Lower leg skin (tissue), 4 donors: ENCODE measurements at places on chromosomes 6 and 20.
A peak's percentile ranks its signal among the peaks of the same experiment; 100 is the strongest.

DNA sequence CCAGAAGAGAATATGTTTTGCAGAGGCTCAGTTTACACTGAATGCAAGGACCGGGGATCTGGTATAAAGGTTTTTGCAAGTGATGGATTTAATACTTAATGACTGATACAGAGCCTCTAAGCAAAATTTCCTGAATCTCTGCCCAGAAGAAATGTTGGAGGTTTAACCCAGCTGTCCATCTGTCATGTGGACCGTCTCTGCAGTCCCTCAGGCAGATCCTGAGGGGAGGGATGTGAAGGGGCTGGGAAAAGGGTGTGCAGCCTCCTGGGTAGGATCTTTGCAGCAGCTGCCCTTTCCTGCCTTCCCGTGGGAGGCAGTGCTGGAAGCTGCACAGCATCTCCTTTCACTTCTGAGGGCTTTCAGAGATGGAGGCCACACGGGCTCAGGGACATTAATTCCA, 207.0 kb downstream of the SLC24A3 start:
- no peak for DNase-seq

GRCh38 chr6:112179631-112180030, 74.7 kb downstream of the LAMA4 start:
- DNase-seq, result no peak

DNA sequence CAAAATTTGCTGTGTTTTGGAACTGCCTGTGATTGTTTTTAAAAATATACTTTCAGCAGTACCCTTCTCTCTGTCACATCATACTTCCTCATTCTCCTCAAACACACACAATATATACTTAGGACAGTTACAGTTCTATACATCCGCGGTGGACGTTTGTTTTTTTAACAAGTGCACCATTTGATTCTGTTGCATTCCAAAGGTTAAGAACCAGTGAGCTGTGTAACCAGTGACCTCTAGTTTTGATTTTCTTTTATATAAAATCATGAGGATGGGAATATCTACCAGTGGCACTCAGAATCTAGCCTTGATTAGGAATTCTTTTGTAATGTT, 152.8 kb downstream of the CARMIL1 start:
- DNase-seq, result no peak

GRCh38 chr20:39861381-39861780, 827.7 kb downstream of the MAFB start:
- no peak for DNase-seq

DNA sequence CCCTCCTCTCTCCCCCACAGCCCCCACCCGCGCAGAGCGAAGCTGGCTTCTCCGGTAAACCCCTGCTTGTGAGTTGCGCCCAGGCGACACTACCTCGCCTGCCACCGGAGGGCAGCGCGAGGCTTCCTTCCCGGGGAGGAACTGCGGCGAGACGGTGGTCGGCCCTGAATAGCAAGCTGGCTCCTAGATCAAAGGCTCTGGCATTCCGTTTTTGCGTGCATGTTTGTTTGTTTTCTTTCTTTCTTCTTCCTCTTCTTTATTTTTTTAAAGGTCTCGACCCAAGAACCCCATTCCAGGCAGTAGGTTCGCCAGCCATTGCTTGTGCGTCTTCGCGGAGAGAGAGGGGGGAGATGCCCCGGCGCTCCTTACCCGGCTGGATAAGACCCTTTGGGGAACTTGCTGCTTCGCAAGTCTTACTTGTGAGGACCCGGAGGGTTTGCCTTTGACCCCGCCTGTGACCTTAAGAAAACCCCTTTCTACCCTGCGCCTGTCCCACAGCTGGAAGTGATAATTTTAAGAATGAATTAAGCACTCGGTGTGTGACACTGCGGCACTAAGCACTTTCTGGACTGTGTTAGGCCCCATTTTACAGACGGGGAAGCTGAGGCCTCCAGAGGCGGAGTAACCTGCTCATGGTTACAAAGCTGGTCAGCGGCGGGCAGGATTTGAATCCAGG, 92.7 kb upstream of the SIRPA start:
- peak; percentile 92 for DNase-seq

- DNase-seq, result no peak
These were observed 157.4 kb downstream of the PKHD1 start for GRCh38 chr6:51929934-51930574.

GRCh38 chr6:138996524-138996923, 8.5 kb upstream of the REPS1 start:
- DNase-seq, result no peak

- no peak for DNase-seq
These were observed 356.3 kb upstream of the HSF2 start for GRCh38 chr6:122042960-122043735.

- DNase-seq, result no peak
These were observed 88.9 kb downstream of the ARMC2 start for GRCh38 chr6:108937170-108937569.

GRCh38 chr6:67231092-67231491, 1404.0 kb upstream of the ADGRB3 start:
- no peak for DNase-seq

- DNase-seq, result peak; percentile 83
These were observed 750 bp downstream of the MAP7 start for GRCh38 chr6:136549300-136550044.

DNA sequence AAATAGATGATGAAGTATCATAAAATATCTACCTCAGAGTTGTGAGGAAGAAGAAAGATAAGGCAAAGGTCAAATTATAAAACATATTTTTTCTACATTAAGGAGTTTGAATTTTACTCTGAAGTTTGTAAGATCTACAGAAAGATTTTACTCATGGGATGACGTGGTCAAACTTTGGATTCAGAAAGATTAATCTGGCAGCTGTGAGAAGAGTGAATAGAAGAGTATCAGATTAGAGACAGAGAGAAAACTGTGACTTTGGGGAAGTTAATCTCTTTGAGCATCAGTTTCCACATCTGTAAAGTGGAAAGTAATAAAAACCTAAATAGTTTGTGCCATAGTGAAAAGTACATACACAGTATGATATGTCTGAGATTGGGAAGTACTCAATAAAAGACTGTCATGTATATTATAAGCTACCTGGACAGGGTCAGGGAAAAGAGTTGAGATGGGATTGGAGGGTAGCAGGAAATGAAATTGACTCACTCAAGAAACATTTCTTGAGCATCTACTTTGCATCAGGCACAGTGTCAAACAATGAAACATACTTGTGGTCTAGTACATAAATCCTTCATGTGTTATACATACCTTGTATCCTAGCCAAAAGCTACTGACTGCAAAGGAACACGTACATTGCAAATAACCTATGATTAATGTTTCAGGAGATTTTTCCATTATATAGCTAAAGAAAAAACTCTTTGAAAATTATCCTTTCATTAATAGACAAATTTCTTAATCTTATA, 222.1 kb downstream of the TMEM200A start:
- no peak for DNase-seq

DNA sequence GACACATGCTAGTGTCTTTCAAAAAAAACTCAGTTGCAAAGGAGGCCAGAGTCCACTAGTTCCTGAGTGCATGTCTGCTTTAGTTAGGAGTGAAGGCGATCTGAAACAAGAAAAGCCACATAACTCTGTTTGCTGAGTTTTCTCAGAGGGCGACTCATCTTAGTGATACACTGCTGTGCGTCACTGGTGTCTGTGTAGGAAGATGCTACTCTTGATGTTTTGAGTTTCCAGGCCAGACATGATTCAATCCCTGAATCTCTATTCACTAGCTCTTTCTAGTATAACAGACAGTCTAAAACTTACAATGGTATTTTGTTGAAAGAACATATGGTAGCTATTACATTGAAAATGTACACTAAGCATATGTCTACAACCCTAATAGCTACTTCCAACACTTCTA, 60.9 kb downstream of the GFRAL start:
- no peak for DNase-seq

- no peak for DNase-seq
These were observed 56.6 kb upstream of the TBC1D7 start for GRCh38 chr6:13384966-13385365.

DNA sequence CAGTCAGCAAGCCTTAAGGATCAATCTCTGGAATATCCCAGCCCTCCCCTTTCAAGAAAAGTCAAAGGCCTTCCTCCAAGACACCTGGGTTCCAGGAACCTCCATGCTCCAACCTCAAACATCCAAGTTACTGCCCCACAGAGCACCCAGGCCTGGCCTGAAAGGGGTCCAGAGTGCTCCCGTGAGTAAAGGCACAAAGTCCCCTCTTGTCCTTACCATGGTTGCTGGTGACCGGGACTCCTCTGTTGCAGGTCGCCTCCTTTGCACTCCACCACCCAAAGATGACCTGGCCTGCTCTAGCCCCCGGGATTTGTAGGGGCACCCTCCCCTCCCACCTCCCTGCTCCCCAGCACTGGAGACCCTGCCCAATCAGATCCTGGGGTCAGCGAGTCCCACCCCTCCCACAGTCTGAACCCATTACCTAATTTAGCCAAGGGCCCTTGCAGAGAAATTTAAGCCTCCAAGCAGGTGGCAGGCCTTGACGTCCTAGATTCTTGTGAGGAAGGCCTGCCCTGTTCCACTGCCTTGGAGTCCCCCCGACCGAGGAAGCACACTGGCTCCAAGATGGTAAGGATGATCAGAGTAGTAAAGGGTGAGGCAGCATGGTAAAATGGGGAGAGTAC, at the start of gene TNNC2:
TNNC2 (minus strand) TSS at position 283 of the 623 bp plus-strand sequence; CDS start at position 219, 64 bp downstream.
- DNase-seq, result no peak

DNA sequence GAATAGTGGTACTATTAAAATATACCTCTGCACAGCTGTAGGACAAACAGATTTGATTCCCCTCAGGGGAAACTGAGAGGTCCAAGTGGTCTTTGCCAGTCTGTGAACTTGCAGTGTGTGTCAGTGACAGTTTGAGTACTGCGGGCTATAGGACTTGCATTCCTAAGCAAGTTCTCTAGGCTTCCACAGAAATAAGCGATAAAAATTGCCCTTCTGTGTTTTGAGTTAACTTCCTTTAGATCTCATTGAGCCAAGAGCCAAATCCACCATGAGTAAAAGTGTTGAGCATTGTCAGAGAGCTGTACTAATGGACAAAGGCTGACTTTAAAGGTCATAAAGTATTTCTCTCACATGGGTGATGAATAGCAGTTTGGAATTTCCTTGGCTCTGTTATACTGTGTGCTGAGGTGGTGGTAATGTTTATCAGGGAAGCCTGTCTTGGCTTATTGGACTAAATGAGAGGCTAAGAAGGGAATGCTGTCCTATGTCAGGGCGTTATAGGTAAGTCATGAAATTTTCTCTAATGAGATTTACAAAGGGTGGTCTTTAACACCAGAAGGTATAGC, 122.6 kb upstream of the MAP3K7 start:
- DNase-seq, result no peak

- no peak for DNase-seq
These were observed 679 bp upstream of the PPDPF start for GRCh38 chr20:63519668-63520503.

DNA sequence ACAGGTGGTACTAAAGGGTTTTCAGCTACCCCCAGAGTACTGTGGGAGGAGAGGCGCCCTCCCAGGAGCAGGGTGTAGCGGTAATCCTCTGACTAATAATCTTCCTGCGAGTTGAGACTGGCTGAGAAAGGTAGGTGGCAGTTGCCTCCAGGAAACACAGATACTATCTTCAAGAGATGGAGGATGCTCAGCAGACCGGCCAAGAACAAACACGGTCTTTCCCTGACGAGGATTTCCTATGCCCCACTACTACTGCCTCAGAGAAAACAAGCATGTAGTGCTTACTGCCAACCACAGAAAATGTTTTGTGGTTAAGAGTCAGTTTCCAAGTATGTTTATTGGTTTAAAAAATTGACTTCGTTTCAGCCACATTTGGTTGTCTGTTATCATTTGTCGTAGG, 26.8 kb downstream of the C6orf89 start:
- no peak for DNase-seq

DNA sequence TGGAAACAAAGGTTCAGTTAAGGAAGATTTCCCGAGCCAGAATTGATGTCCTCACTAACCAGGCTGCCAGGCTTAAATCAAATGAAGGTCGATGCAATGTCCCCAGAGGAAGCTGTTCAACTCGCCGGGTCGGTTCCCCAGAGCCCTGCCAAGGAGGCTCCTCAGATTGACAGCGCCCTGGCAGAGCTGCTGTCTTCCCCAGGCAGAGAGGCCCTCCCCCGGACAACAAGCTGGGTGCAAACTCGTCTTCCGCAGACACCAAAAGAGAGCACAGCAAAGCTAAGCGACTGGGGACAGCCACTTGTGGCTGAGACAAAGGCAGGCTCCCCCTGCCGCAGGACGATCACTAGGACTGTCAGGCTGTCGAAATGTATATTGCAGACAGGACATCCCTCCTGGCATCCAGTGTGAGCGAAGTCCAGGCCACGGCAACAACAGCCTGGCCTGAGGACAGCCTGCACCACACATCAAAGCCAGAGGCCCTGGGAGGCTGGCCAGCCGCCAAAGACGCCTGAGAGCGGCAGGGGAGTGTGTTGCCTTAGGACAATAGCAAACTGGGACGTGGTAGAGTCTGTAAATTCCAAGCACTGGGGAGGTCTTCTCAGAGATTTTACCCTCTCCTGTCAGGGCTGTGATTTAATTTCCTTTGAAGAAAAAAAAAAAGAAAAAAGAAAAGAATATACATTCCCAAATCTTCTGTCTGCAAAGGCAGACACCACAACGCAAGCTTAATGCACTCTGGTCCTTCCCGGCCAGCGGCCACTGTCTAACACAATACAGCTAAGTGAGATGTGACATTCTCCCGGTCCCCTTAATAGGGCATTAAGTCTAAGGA, 99.1 kb downstream of the HIVEP2 start:
- peak; percentile 95 for DNase-seq

DNA sequence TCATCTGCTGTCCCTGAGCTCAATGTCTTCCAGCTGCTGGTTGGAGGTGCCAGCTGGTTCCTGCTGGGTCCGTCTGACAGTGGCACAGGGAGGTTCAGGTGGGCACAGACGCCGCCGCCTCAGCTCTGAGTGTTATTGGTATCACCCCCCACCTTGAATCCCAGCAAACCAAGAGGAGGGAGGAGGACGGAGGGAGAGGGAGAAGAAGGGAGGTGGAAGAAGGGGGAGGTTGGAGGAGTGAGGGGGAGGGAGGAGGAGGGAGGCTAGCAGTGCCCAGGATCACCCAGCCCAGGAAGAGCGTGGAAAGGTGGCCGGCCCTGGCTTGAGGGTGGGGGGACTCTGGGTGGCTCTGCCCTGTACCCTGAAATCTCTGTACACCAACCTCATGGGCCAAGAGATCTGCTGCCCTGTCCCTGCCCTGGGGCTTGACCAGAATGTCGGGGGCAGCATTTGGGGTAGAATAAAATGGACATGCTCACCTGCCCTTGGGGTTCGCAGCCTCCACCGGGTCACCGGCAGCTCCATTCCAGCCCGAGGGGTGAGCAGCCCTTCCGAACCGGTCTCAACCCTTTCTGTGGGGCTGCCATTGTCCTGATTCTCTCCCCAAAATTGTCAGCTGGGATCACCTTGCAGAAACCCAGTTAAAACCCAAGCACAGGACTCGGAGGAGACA, 17.1 kb downstream of the NTSR1 start:
- DNase-seq, result no peak
